ENCODE measurements at places on chromosomes 11 and 22.

GRCh38 chr11:119218141-119218878 is 12.2 kb downstream of the CBL start:
- no peak for DNase-seq

DNA sequence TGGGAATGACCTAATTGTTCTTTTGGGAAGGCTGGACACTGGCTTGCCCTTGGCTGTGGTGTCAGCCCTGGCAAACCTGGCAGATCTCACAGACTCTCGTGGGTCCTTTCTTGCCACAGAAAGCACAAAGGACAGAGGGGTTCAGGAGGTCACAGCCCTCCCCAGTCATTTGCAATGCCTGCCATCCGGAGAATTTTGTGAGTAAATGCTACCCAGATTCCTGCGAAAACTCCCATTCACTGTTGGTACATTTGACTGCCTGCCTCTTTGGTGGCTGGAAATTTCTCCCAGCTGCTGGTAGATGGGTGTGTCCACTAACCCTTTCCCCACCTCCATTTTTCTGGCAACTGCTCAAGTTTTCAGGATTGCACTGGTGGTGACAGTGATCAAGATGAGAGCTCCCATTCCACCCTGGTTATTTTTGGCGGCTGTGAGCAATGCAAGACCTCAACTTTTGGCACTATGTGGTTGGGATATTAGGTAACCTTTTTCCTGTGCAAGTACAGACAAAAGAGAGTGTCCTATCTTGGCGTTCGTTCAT is 155.7 kb downstream of the NAV2 start:
- no peak for DNase-seq

DNA sequence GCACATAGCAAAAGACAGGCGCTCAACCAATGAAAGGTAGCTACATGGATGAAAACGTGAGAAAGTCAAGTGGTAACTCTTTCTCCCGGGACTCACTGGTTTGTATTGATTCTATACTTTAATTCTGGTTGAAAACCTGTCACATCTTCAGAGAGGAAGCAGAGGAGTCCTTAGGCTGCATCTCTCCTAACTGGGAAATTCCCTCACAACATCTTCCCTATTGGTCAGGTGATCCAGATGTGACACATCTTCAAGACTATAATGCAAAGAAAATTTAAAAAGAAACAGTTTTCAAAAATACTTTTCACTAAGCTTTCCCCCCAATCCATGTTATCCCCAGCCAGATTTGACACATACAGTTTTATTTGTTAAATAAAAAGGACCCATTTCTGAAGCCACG is 62.7 kb upstream of the RCN1 start:
- no peak for DNase-seq

GRCh38 chr11:43712676-43713075 is 32.1 kb downstream of the HSD17B12 start:
- DNase-seq = no peak

DNA sequence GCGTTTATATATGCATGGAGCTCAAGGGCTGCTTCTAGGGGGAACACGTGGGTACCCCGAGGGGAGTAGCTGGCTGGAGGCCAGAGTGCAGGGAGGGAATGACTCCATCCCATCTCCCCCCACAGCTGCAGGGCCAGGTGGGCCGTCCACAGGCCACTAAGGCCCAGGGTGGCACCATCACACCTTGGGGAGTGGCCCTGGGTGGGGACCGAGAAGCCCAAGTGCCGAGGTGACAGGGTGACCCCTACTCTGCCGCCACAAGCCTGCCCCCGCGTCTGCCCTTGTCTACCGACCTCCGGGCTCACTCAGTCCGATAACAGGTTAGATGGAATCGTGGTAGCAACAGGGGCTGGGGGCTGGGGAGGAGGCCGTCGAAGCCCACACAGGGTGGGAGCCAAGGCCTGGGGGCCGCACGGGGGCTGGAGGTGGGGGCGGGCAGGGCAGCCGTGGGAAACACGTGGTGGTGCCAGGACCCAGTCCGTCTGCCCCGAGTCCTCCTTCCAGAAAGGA is 125.7 kb downstream of the KCNQ1OT1 start:
- DNase-seq = no peak

DNA sequence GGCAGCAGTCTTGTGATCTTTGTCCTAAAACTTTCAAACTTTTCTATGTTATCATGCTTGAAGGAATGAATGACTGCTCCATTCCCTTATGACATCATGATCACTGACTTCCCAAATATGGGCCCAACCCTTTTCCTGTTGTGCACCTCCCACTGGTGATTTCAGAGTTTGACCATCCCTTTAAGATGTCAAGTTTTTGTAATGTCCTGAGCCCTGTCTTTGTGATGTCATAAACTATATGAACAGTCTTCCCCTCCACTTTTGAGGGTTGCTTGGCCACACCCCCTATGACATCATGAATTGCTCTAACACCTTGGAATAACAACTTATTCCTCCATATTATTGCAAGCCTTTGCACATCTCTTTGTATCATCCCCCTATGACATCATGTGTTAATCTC is 16.5 kb upstream of the NUCB2 start:
- DNase-seq = no peak

DNA sequence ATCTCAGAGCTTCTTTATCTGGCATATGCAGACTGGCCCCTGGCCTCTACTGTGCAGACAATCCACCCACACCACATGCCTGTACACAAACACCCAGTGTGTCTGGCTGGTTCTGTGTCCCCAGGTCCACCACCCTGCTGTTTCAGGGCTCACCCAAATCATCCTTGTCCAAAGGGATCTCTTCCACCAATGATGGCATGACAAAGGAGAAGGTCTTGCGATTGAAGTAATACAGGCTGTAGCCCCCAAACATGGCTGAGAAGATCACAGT is 1.7 kb downstream of the SLC37A4 start:
- DNase-seq = no peak

DNA sequence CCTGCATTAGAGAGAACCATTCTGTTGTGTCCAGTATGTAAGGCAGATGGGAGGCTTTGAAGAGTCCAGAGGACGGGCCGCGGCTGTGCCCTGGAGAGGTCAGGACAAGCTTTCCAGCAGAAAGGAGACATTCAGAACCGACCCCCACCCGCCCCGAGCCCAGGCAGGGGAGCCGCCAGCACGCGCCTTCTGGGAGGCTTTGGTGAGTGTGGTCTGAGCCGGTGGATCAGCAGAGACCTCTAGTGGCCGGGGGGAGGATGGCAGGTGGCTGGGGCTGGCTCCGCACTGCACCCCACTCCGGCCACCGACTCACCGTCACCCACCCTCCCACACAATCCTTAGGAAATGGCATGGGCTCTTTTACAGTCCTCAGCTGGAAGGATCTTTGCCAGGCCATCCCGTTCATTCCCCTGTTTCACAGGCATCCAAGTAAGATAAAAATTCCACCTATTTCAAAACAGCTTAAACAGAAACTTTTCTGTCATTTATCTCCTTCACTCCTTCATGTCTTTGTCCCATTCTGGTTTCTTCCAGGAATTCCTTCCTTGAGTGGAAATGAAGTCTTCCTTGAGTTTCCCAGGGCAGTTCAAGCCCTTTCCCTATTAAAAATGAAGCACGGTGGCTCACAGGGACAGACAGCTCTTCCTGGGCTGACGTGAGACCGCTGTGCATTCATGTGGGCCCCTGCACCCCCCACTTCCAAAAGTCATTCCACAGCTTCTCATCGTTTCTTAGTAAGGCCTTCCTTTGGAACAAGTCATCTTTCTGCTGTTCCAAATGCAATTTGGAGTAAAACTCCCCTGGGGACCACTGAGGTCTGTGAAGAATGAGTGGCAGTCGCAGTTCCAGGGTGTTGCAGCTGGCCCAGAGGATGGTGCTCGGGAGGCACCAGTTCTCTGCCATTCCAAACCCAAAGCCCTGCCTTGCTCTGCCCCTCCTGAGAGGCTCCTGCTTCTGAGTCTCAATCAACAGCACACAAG is 91.0 kb downstream of the FEZ1 start:
- DNase-seq = peak; percentile 16

DNA sequence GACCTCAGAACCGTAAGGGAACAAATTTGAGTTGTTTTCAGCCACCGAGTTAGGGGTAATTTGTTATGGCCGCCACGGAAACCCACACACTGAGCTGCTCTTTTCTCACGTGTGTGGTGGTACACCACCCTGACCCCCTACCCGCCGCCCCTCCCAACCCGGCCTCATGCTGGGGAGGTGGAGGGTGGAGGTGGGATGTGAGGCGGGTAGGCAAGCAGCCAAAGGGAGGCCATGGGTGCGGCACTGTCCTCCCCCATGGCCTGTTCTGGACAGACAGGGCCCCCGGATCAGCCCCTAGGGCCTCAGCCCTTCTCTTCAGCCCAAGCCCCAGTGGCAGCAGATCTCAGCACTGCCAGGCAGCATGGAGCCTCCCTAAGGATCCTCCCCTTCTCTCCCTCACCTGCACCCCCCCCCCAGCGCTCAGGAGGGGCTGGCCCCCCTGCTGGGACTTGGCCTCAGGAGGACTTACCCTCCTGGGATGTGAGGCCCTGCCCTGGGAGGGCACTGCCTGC is 7.9 kb downstream of the PRR5 start:
- DNase-seq = no peak

- DNase-seq = no peak
Observed at GRCh38 chr11:48090174-48090573, 109.8 kb downstream of the PTPRJ start.

DNA sequence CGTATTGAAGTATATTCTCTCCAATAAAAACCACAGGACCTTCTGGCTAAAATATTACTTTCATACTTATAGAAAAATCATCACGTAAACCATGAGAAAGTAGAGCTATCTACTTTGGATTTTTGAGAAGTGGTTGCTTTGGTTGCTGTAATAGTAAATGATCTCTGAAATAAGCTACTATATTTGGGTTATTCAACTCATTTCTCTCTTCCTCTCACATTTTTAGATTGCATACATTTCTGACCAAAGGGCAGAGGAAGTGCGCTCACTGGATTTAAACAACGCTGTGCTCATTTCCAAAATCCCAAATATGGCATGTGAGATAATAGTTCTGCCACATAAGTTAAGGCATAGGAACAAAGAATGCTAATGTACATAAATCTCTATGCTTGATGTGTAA is 357.0 kb downstream of the LRRC4C start:
- no peak for DNase-seq

DNA sequence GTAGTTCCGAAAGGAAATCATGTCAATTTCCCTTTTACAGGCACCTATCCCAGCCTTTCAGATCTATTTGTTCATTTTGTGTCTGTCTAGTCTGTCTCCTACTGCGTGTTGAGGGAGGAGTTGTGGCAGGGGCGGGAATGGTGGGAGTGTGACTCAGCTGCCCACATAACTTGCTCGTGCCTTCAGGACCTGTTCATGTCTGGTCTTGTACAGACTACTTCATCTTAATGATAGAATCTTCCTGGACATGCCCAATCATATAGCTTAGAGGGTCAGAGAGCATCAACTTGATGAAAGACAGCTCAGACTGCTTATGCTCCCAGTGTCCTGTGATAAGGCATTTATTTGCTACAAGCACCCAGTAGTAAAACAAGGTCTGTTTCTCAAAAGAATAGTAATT is 61.0 kb upstream of the BIRC3 start:
- no peak for DNase-seq

GRCh38 chr11:36000616-36001190 is 56.8 kb downstream of the LDLRAD3 start:
- no peak for DNase-seq

GRCh38 chr11:35214792-35215193 is 75.8 kb downstream of the CD44 start:
- DNase-seq = peak; percentile 11

DNA sequence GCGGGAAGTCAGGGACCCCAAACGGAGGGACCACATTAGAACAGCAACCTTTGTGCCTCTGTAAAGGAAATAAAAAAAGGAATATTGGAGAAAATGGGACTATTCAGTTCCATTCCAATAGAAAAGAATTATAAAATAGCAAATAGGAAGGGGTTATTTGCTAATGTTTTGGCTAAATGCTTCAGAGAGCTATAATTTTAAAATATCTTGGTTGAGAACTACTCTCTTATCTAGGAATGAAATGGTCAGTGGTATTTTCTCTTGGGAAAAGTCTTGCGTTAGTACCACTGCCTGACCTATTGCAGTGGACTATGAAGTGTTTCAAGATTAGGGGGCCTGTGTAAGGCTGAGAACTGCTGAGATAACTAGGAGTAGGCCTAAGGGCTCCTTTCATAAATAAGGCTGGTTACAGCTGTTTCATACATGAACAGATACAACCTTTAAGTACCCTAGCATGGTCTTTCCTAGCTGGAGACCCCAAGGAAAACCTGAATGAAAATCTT is 6.9 kb upstream of the WEE1 start:
- no peak for DNase-seq

DNA sequence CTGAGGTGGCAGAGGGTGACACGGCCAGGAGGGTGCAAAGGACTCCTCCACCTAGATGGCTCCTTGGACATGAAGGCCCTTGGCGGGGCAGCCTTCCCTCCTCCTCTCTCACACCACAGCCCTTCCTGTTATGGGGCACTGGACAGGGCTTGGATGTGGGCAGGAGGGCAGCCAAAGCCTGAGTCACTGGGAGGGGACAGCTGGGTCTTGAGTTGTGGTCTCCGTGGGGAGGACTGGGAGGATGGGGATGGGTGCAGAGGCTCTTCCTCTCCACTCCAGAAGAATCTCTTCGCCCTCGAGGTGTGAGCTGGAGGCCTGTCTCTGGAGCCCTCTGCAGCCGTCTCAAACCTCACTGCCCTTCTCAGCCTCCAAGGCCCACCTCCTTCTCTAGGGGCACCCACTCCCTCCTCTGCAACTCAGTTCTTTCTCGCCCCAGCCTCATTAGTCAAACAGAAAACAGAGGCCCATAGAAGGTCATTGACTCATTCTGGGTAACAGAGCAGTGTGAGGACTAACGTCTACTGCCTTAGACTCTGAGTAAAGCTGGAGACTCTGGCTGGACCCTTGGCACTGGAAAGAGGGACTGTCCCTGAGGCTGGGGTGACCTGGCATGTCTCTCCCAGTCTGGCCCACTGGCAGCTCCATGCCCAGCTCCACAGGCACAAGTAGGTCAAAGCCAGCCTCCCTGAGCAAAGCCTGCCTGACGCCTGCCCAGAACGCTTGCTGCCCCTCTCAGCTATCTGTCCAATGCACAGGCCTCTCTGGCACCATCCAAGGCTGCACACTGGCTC is 47.5 kb upstream of the CDON start:
- DNase-seq = no peak

Measured in T-helper 22 cell (primary cell).